Substantia nigra (tissue), 51 donors: ENCODE measurements at places on chromosomes 16 and 17.

GRCh38 chr17:31310886-31311285 lies 3.0 kb downstream of the EVI2B start:
- no peak for DNase-seq

DNA sequence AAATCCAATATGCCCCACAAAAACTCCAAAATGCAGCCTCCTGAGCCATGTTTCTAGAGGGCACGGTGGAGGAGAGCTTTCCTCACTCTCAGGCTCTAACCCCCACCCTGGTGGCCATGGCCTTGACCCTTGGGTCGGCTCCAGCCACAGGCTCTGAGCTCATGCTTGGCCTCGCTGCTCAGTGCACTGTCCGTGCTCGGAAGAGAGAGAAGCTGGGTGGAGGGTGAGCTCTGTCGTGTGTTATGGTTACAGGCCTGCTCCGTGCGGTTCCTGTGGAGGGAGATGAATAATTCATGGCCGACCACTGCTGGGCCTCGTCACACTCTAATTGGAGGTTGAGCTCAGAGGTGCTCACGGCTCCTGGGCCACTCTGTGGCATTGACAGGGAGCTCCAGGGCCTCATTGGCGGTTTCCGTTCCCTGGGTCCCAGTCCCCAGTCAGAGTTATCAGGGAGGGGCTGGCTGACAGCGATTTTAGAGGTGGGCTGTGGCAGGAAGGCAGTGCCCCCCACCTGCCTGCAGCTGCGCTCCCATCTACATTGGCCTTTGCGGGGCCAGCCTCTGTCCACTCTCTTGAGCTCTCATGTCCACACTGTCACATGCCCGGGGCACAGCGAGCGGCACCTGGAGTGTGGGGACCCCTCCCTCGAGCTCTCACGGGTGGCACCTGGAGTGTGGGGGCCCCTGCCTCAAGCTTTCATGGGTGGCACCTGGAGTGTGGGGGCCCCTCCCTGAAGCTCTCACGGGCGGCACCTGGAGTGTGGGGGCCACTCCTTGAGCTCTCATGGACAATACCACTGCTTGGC lies 24.9 kb downstream of the ACSF3 start:
- no peak for DNase-seq

- no peak for DNase-seq
Observed at GRCh38 chr17:47738178-47738577, 5.1 kb downstream of the TBX21 start.

DNA sequence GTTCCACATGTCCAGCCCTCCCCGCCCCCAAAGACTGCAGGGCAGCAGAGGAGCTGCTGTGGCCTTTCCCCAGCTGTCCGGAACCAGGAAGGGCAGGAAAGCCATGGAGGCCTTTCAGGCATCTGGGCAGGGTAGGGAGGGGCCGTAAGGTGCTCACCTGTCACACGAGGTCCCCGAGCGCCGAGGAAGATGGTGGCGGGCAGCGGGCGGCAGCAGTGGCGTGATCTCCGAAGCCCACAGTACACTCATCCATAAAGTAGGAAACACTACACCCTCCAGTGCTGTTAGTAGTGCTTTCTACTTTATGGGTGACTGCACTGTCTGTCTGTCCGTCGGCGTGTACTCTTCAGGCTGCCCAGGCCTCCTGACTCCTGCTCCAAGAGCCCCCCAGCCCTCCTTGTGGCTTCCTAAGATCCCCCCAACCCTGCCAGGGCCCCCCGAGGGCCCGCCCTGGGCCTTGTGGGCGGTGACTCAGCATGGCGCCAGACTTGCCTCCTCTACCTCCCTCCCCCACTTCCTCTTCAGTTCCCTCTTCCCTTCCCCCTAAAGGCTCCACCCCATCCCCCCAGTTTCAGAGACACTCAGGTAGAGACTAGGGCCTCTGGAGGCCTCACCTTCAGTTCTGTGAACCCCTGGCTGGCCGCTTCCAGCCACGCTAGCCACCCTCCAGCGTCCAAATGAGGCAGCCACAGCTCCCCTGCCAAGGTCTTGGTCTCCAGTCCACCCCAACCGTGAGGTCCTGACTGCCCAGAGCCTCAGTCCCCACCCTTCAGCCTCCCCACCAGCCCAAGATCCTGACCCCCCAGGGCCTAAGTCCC lies 2.6 kb upstream of the TSPOAP1 start:
- no peak for DNase-seq

GRCh38 chr16:80804056-80804525 lies 307 bp downstream of the CDYL2 start:
- no peak for DNase-seq

DNA sequence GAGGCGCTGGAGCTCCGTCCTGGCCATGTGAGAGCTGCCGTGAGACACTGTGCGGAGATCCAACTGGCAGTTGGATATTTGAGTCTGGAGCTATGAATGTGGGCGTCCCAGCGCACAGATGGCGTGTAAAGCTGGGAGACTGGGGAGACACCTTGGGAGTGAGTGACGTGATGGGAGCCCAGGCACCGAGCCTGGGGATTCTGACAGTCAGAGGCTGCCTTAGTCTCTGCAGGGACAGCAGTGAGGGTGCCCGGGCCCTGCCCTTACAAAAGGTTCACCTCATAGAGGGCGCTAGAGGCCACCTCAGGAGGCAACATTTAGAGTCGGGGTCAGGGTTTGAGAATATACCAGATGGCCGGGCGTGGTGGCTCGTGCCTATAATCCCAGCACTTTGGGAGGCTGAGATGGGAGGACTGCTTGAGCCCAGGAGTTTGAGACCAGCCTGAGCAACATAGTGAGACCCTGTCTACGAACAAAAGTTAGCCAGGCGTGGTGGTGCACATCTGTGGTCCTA lies 194.1 kb upstream of the GSE1 start:
- DNase-seq: no peak

DNA sequence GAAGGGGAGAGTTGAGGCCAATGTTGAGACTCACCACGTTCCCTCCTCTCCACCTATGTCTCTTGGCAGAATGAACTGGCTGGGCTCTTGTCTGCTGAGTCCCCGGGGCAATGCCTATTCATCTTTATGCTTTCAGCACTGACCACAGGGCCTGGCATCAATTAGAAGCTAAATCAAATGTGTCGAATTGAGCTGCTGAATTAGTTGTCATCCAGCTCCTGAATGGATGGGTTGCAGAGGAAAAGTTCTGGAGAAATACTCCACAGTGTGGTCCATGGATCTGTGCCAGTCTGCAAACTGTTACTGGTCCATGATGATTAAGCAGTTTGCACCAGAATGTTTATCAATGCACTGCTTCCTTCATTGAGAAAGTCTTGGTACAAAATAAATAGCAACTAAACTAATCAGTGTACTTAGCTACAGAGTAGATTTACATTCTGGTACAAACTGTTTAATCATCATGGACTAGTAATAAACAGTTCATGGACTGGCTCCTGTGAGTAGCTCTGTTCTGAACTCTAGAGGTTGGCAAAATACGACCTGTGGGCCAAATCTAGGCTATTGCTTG lies 4.6 kb downstream of the CNGB1 start:
- no peak for DNase-seq

GRCh38 chr16:15484662-15485061 lies 50.3 kb downstream of the BMERB1 start:
- DNase-seq: no peak

DNA sequence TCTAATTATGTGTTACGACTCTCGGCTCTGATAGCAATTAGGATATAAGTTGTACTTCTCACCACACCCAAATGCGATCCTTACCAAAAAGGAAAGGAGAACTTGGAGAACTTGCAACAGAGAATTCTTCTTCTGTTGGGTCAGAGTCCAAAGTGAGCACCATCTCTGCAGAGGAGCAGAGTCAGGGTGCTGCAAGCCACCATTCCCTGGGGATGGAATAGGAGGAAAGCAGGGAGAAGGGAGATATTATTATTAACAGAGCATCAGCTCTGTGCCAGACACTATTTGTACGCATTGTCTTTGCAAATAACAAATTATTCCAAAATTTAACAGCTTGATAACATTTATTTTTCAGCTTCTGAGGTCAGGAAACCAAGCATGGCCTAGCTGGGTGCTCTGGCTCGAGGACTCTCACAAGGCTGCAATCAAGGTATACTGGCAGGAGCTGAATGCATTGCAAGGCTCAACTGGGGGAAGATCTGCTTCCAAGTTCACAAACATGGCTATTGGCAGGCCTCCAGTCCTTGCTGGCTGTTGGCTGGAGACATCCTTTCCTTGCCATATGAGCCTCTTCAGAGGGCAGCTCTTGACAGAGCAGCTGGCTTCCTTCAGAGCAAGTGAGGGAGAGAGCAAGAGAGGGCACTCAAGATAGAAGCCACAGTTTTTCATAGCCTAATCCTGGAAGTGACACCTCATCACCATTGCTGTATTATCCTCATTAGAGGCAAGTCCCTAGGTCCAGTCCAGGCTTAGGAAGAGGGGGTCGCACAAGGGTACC lies 296.2 kb upstream of the CDH5 start:
- DNase-seq: peak; percentile 12

- no peak for DNase-seq
Observed at GRCh38 chr17:81061027-81061735, 26.2 kb downstream of the BAIAP2 start.

DNA sequence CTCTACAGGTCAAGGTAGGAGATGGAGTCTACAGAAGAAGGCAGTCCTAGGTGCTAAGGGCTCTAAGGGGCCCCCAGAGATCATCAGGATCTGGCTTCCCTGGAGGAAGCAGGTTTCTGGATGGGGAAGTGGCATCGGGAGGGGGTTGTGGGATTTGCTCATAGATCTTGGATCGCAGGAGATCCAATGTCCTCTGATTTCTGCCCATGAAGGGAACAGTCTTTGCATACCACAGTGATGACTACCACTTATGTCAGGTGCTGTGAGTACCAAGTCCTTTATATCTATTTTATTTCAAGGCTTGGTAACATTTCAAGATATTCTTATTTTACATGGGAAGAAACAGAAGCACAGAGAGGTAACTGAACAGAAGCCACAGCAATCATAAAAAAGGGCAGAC lies 164.0 kb downstream of the RGS9 start:
- no peak for DNase-seq

- DNase-seq: peak; percentile 49
Observed at GRCh38 chr17:19867329-19868078, at the start of gene ULK2. ULK2 (minus strand) TSS chr17:19867936; CDS start chr17:19867417, 519 bp downstream.

DNA sequence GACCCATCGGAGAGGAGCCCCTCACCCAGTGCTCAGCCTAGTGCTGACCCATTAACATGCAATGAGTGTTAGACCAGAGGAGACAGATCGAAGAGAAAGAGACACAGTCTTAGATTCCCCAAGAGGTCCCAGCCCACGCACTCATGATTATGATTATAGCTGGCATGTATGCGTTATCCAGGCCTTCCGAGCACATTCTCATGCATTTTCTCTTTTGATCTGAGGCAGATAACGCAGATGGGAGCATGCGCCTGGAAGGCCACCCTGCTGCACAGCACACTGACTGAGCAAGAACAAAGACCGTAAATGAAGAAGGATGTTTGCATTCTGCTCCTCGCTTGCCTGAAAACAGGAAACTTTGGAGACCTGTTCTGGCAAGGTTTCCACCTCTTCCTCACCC lies 232.7 kb downstream of the SOX9 start:
- no peak for DNase-seq
